NCI-H1092 treated with DMSO at 0.1 percent for 48 hours (cell line): ENCODE measurements at places on chromosomes 7 and 10.
A peak's percentile ranks its signal among the peaks of the same experiment; 100 is the strongest.

DNA sequence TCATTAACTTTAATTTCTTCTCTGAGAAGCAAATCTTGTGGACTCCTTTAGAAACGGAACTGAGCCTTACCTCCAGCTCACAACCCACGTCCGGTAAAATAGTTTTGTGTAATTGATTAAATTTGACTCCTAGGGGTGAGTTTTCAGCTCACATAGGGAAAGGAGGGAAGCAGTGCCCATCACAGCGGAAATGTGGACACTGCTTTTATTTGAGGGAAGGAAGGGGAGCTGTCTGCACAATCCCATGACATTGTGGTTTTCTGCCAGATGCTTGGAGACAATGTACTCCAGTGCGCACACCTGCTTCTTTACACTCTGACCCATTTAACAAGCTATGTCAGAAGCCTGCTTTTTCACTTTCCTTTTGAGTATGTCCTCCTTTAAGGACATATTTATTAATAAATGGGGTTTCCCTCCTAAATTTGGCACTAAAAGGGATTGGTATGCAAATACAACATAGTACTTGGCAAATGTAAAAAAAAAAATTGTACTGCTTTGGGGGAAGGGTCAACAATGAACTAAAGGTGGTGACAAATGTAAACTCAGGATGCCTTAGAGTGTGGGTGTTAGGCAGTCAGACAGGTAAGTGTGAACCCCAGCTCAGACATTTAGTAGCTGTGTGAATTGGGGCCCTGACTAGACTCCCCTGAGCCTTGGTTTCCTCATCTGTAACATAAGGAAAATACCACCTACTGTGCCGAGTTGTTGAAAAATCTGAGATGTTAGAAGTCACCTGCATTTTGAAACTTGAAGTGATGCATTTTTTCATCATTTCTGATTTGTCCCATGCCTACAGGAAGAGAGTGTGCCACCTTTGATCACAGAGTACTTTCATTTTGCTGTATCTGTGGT lies 90.2 kb upstream of the KLF6 start:
- no peak for DNase-seq

- no peak for DNase-seq
Measured at GRCh38 chr7:96997512-96998032, 7.8 kb upstream of the DLX6 start.

- no peak for DNase-seq
Measured at GRCh38 chr7:17593819-17594419, 295.5 kb downstream of the AHR start.

DNA sequence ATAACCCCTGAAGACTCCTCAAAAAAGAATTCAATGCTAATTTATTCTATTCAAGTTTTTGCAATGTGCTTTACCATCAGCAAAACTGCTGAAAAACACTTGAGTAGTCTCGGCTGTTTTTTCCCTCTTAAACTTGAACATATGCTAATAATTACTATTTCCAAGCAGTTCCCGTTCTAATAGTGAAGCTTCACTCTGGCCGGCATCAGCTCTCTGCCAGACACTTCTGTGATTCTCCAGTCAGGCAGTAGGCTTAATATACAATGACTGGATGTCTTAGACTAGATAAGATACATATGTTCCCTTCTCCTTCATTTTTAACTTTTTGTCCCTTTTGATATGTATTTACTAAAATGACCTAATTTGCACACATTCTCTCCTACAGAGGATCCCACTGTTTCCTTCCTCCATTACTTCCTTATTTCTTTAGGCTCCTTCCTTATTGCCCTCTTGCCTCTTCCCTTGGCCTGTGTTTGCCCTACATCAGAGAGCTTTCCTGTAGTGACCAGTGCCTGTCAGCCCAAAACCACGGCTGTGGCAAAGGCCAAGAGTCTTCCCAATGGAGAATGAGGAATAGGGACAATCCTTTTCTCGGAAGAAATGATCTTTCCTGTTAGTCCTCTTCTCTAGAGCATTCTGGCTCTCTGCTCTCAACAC lies 23.5 kb downstream of the HEPACAM2 start:
- peak; percentile 32 for DNase-seq

DNA sequence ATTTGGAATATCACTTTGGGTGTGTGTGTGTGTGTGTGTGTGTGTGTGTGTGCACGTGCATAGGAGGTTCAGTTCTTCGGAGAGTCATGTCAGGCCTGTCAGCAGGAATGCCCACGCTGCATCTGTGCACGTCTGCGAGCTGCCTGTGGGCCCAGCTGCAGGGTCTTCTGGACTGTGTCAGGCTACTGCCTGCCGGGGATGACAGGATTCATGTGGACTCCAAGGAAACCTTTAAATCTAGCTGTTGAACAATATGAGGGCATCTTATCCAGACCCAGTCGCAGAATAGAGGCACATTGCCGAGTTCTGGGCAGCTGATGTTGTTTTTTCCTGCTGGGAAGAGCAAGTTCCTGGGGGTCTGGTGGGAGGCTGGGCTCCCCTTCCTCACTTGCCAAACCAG lies 19.0 kb downstream of the AQP1 start:
- no peak for DNase-seq

GRCh38 chr10:43976292-43976691 lies 327.6 kb upstream of the ZNF32 start:
- no peak for DNase-seq

DNA sequence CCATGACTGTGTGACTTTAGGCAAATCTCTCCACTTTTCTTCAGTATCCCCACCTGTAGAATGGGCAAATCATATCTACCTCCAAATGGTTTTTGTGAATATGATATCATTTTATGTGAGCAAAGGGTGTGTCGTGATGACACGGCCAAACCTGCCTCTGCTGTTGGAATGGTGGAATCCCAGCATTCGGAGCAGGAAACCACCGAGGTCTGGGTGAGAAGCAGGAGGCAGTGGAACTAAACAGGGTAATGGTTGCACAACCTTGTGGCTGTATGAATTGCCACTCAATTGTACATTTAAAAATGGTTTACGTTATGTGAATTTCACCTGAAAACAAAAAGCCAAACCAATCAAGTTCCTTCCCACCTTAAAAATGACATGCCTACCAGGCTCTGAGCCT lies 131.4 kb upstream of the ZMIZ1 start:
- DNase-seq, result no peak

- DNase-seq, result no peak
Measured at GRCh38 chr7:92720604-92721350, 115.6 kb downstream of the CDK6 start.

GRCh38 chr10:117743509-117743908 lies 201.0 kb downstream of the EMX2 start:
- peak; percentile 4 for DNase-seq

DNA sequence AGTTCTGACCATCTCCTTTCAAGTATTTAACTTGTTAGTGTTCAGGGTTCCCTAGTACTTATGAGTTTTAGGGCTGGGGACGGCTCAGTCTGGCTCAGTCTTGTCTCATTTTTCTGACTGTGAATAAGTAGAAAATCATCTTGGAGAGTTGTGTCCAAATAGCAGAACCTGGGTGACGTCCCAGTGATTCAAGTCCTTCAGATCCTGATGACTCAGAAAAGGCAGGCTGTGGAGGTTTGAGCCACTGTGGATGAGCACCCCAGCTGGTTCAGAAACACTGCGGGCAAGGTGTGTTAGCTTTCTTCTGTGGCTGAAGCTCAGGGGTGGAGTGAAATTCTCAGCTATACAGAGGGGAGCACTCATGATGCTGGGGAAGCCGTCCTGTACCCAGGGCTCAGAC lies 154.4 kb upstream of the NPY start:
- no peak for DNase-seq

GRCh38 chr10:56351909-56352630 lies 9.0 kb downstream of the ZWINT start:
- DNase-seq, result no peak

- DNase-seq, result no peak
Measured at GRCh38 chr10:96263176-96263575, 8.2 kb downstream of the BLNK start.

GRCh38 chr10:34446049-34446448 lies 369.0 kb downstream of the PARD3 start:
- no peak for DNase-seq

DNA sequence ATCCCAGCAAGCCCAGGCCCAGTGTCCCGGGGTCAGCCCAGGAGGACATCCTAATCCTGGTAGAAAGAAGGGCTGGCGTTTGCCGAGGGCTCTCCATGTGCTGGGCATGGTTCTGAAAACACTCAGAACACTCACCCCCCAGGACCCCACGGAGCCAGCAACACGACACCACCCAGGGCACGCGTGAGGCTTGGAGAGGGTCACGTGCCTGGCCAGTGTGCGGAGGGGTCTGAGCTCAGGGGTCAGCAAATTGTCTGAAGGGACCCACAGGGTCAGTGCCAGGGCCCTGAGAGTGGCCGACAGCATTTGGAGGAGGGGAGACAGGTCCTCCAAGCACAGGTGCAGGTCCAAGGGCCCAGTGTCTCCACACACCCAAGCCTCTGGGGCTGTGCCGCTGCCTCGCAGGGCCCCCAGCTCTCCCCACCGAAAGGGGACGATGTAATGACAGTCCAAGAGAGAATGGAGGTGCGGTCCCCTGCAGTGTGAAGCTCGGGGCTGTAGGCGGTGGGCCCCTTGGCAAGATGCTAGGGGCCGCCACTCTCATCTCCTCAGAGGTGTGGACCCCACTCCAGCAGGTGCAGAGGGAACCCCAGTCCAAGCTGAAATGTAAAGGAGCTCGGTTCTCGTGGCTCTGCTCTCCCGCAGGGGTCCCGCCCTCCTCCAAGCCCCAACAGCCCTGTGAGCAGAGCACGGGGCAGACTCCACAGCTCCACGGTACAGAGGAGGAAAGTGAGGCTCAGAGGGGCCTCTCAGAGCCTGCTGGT lies 7.8 kb downstream of the FOXL3 start:
- no peak for DNase-seq

- DNase-seq, result peak; percentile 32
Measured at GRCh38 chr10:35635576-35635975, 6.5 kb downstream of the FZD8 start.

GRCh38 chr7:55326081-55326835 lies 38.9 kb upstream of the LANCL2 start:
- peak; percentile 3 for DNase-seq

- no peak for DNase-seq
Measured at GRCh38 chr10:78541481-78542140, 507.9 kb downstream of the RPS24 start.

DNA sequence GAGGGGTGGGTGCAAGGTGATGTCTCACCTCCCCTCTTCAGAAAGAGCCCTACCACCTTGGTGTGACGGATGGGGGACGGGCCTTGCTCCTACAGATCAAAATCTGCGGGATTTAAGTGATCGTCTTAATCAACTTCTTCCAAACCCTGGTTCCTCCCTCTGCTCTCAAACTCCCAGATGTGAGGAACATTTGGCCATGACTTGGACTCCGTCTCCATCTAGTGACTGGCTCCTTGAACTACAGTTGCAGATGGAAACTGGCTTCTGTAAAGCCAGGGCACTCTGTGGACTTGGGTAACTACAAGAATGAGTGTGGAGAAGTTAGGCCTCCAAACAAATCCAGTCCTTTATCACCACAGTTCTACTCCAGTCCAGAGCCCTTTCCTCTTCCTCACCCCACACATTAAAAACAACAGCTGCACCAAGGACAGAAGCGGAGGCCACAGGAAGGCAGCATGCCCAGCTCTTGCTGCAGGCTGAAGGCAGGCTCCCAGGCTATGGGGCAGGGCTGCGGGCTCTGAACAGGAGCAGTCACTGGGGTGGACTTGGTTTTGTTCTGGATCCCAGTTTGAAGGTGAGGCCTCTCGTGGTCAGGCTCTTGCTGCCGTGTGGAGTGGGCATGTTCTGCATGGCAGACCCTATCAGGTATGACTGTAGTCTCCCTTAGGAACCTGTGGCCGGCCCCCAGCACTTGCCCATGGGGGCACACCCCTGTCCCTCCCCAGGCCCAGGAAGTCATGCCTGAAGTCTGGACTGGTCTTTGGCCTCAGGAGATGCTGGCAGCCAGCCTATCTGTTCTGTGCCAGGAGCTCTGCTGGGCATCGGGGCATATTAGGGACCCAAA lies 79.4 kb downstream of the VWC2 start:
- peak; percentile 29 for DNase-seq

DNA sequence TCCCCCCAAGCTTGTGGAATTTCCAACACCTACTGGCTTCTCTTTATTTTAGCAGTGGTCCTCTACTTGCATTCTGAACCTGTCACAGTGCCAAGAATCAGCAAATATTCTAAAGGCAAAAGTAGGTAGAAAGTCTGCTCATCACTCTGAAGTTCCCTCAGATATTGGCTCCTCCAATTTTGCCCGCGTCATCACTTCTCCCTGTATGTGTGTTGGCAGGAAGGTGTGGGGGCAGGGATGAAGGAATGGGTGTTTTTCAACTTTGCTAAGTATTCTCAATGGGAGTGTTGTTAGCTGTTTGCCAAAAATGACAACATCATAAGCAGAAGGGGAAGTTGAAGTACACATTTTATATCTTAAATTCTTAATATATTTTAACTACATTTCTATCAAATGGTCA lies 226.2 kb downstream of the POLR1F start:
- no peak for DNase-seq

- no peak for DNase-seq
Measured at GRCh38 chr7:7180725-7181449, 1.5 kb upstream of the C1GALT1 start.

GRCh38 chr10:111295788-111296187 lies 219.0 kb downstream of the ADRA2A start:
- no peak for DNase-seq

DNA sequence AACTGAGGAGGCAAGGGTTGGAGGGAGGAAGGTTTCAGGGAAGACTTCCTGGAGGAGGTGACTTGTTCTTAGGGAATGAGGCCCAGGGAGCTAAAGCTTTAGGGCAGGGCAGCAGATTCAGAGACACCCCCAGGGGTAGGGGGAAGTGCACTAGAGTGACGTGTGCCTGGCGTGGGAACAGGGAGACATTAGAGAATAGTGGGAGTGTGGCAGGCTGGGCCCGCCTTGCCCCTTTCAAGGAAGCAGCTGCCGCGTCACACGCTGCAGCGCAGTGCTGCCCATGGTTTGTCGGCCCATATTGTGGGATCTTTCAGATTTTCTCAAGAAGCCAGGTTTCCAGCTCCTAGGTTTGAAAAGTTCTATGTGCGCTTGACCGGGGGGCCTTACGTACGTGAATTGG lies 139.4 kb downstream of the LHPP start:
- DNase-seq, result no peak

- DNase-seq, result no peak
Measured at GRCh38 chr7:77419102-77419501, 3.0 kb upstream of the GSAP start.

DNA sequence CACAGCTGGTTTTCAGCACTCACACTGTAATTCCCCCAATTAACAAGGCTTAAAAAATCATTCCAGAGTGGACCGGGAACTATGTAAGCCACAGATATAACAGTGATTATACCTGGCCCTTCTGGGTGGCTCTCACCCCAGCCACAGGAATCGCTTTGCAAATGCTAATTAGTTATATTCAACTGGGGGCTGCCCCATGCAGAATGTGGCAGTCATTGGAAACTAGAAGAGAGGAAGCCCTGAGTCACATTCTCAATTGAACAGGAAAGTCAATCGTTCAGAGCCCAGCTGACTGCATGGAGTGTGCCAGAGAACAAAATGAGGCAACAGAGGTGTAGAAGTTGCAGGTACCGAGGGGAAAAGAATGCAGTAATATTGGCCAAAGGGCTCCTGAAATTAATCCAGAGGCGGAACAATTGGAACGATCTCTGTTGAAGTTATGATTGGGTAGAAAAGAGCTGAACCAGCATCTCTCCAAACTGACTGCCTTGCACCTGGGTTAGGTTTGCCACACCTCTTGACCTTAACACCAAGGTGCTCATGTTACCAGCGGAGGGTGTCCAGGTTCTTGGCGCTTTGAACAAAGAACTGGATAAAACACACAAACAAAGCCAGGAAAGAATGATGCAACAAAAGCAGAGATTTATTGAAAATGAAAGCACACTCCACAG lies 909.7 kb upstream of the AUTS2 start:
- peak; percentile 64 for DNase-seq
